ENCODE measurements at places on chromosomes 12 and 14.

- DNase-seq: peak; percentile 67
These were observed 3.0 kb upstream of the FNTB start for GRCh38 chr14:64983439-64984310.

DNA sequence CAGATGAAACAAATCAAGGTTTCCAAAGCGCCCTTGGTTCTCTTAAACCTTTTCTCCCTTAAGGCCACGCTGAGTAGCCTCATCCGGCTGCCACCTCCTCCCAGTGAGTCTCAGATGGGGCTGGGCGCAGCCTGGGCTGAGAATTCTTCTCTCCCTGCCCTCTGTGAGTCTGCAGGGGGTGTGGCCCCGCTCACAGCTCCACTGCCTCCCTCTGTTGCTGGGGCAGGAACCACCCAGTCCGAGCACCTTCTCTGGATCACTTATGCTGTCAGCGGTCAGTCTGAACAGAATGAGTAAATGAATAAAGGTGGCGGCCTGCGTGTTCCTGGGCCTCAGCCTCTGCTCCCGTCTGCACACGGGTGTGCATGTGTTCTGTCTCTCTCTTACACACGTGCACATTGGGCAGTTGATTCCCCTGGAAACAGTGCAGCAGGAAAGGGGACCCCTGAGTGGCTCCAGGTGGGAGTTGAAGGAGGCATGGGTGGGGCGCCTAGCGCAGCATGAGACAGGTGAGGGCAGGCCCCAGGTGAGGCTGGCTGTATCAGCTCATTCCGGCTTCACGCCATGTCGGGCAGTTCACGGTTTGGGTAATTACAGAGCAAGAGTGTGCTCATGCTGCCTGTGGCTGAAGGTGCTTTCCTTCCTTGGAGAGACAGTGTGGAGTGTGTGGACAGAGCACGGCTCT lies 4.3 kb downstream of the PAPLN start:
- no peak for DNase-seq

DNA sequence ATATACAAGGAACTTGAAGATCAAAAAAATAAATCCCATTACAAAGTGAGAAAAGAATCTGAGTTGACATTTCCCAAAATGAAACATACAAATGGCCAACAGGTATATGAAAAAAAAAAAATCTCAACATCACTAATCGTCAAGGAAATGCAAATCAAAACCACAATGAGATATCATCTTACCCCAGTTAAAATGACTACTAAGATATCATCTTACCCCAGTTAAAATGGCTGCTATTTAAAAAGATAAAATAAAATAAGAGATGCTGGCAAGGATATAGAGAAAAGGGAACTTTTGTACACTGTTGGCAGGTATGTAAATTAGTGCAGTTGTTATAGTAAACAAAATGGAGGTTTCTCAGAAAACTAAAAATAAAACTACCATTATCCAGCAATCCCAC lies 44.4 kb downstream of the PLEKHG7 start:
- DNase-seq: no peak

GRCh38 chr12:31206038-31206670 lies 119.8 kb downstream of the SINHCAF start:
- no peak for DNase-seq

DNA sequence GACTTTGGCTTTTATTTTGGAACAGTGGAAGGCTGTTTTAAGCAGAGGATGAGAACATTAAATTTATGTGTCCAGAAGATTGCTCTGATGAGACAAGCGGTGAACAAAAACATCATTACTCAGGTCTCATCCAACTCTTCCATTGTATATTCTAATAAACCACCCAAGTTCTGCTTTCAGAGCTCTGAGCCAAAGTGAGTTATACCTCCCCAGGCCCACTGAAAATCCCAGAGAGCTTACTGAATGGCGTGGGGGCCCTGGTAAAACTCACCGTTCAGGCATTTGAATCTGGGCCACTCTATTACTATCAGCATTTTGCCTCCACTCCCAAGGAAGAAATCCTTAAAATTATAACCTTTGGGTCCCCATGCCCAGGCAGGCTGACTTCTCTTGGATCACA lies 122.0 kb upstream of the HIF1A start:
- DNase-seq: no peak

Data from NCI-H2081 (cell line).